H54 (cell line): ENCODE measurements at places on chromosomes 6 and 20.

- DNase-seq, result peak; percentile 64
Measured at GRCh38 chr20:35111141-35111888, 18.7 kb upstream of the TRPC4AP start.

- no peak for DNase-seq
Measured at GRCh38 chr6:23608931-23609435, 517.0 kb upstream of the NRSN1 start.

DNA sequence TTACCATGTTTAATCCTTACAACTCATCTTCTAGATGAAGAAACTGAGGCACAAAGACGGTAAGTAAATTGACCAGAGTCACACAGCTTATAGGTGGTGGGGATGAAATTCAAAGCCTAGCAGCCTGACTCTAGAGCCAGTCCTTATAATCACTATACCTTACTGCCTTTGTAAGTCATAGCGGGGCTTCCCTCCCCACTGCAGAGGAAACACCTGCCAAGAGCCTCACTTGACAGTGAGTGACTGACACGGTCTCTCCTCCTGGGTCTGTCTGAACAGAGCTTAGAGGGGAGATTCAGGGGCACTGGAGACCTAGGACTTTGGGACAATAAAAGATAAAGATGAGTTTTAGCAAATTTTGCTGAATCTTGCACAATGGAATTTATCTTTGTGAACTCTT, 12.8 kb downstream of the SUN5 start:
- no peak for DNase-seq

DNA sequence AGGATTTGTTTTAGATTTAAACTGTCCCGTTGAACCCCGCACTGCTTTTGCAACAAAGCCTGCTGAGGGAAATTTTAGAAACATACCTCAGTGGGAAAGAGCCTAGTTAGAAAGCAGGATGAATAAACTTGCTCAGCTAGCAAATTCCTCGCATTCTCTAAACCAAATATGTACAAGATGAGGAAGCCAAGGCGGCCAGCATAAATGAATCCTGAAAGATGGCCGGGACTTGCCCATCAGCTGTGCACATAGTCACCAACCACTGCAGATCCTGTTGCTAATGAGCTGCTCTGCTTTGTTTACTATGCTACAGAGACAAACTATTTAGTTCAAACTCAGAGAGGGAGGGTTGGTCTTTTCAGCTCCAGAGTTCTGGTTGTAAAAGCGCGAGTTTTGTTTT, 49.0 kb downstream of the TMEM170B start:
- peak; percentile 40 for DNase-seq

DNA sequence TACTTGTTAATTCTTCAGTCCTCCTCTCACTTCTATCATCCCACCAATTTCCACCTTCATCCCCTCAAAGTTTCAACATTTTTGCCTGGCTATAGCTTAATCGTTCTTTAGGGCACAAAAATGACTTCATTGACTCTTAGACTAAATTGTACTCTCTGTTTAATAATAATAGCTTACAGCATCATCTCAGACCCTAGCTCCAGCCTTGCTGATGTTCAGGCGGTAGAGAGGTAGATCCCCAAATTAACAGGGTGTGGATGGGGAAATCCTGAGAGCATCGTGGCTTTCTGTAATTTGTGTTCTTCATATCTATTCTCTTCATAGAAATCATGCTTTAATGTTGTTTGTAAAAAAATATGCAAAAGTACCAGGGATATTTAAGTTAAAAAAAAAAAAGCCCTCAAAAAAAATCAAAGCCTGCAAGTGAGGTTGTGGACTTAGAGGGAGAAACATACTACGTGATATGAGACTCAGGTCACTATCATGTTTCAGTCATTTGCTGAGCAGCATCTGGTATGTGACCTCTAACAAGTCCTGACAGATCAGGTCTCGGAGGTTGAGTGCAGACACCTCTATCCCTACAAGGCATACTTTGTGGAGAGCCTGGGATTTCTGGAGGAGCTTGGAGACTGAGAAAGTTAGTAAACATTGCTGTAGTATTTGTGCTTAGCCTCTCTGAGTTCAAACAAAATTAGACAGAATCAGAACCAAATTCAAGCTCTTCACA, 1063.3 kb upstream of the CITED2 start:
- DNase-seq, result no peak

GRCh38 chr20:45945678-45946148, 11.2 kb downstream of the PCIF1 start:
- DNase-seq, result peak; percentile 80

- no peak for DNase-seq
Measured at GRCh38 chr6:24797596-24798216, 1.0 kb downstream of the ARMH2 start.

- DNase-seq, result no peak
Measured at GRCh38 chr6:53717566-53717965, 52.0 kb upstream of the KLHL31 start.

GRCh38 chr20:3714092-3714491, 1.7 kb upstream of the SIGLEC1 start:
- DNase-seq, result no peak

GRCh38 chr6:169556758-169557548, 144.9 kb downstream of the WDR27 start:
- DNase-seq, result no peak

GRCh38 chr6:161228921-161229591, 44.8 kb downstream of the AGPAT4 start:
- DNase-seq, result peak; percentile 17

DNA sequence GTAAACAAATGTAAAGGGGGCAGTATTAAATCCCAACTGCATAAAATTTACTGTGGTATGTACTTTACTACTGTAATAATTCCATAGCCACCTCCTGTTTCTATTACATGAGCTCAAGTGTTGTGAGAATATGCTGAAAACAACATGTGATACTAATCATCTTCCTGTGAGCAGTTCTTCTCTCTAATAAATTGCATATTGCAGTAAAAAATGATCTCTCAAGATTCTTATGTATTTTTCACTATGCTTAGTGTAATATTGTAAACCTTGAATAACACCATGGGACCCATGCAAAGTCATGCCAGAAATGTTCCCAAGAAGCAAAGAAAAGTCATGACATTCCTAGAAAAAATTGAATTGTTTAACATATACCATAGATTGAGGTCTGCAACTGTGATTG, 133.0 kb upstream of the ATXN1 start:
- DNase-seq, result no peak

- DNase-seq, result no peak
Measured at GRCh38 chr6:150312395-150312794, 56.4 kb upstream of the IYD start.

DNA sequence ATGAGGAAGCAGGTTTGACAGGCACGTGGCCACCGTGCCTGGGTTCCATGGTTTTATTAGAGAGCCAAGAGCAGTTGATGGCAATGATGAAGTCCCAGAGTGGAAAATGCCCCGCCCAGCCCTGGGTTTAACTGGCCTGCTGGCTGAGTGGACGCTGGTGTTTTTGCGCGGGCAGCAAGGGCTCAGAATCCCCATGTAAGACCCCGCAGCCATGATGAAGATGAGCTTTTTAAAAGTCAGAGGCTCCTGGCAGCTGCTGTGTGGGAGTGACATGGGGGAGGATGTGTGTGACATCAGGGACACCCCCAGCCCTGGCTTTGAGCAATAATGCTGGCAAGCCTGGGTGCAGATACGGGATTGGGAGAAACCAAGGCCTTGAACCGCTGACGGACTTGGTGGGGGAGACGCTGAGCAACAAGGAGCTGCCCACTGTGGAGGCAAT, 33.0 kb upstream of the SLCO4A1 start:
- DNase-seq, result no peak

DNA sequence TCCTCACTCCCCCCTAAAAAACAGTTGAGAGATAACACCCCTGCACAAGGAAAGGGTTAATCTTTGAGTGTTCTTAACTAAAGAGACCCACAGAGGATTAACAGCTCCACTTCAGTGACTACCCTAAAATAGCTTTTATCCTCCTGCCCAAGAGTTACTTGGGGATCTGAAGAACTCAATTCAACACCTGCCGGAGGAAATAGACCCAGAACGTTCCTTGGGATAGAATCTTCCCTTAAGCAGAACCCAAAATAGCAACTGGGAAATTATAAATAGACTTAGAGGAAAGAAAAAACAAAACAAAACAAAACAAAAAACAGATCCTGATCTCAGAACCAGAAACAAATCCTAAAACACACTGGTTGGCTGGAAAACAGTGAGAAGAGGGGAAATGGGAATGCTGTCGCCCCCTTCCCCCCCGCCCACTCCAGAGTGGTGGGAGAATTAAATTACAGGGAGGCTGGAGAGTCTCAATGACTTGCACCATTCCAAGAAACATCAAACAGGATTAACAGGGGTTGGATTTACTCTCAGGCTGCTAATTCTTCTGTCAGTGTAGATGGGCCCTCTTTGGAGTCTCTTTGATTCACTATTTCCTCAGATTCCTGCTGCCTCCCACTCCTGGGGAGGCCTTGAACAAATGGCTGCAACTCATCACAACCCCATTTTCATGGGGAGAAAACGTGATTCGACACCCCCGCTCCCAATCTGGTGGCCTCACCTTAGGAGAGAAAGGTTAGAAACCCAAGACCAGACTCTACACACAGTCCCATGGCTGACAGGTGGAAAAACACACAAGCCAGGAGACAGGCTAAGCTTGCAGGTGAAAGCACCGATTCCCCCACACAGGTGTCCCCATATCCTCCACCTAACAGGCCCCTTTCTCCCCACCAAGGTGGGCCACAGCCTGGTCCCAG, 1.4 kb downstream of the PLAGL2 start:
- no peak for DNase-seq

DNA sequence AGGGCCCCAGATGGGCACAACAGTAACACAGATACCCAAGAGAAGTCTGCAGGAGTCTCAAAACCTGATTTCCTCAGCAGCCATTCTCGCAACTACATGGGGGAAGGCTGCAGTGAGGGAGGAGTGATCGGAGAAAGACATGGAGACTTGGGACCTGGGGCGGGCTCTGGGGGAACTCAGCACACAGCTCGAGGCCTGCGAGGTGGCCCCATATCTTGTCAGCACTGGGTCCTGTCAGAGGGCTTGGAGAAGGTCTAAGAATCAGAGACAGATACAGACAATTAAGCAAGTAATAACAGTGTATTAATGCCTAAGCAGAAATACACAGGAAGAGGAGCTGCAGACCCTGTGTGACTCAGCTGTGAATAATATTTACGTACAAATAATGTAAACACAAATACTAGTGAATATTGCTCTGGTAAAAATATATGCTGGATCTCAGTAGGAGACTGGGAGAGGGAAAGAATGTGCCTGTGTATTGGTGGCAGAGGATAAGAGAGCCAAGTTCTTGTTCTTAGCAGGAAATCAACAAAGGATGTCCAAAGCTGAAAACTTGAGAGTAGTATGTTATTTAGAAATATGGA, 336.2 kb downstream of the ZFAND3 start:
- no peak for DNase-seq

DNA sequence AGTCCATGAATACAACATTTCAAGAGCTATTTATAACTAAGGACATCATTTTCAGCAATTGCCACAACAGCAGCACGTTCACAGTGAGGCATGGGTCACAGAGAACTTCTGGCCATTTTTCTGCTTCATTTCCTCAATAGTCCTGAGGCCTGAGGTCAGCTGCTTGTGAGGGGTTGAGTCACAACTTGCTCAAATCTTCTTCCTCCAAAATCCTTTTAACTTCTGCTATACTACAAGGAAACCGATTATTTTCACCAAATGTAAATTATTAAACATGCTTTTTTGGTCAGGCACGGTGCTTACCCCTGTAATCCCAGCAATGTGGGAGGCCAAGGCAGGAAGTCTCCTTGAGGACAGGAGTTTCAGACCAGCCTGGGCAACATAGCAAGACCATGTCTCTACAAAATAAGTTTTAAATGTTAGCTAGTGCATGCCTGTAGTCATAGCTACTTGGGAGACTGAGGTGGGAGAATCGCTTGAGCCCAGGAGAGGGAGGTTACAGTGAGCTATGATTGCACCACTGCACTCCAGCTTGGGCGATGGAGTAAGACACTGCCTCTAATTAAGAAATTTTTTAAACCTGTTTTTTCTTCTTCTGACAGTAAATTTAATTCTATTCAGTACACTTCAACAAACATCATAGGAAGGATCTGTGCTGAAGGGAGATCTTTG, 11.1 kb upstream of the SLC16A10 start:
- DNase-seq, result no peak

DNA sequence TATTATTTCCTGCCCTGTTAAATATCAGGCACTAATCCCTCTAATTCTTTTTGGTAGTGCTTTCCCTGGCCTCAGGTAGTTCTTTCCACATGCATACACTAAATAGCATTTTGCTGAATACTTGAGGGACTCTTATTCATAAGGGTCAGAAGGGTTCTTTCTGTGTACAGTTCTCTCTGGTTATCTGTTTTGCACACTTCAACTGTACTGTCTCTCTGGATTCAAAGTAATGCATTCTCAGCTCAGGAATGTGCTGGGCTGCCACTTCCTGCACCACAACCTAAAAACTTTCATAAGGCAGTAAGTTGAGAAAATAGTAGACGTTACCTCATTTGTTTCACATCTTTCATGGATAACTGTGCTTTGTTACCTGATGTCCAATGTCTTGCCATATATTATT, 32.1 kb downstream of the C6orf141 start:
- DNase-seq, result no peak

- no peak for DNase-seq
Measured at GRCh38 chr6:112054001-112054400, at the start of gene CCN6. CCN6 (plus strand) TSS chr6:112054104; CDS start chr6:112054358, 254 bp downstream.

DNA sequence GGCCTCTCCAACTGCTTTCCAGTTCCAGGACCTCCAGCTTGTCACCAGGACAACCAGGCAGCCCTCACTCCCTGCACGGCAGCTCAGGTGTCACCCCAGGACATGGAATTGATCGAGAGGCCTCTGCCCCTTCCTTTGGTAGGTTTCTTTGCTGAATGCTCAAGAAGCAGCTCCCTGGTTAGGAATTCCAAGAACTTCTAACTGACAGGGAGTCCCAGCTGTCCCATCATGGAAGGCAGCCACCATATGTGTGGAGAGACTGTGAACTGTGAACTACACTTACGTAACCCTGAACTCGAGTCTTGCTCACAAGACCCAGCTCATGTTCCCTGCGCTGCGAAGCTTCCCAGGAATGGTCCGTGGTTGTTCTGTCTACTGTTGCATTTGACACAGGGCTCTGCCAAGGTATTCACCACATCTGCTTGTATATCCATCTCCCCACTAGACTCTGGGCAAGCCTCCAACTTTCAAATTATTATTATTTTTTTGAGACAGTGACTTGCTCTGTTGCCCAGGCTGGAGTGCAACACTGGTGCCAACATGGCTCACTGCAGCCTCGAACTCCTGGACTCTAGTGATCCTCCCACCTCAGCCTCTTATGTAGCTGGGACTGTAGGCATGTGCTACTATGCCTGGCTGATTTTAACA, 35.7 kb downstream of the MGME1 start:
- DNase-seq, result no peak
